Activated CD4-positive, alpha-beta T cell treated with anti-CD3 and anti-CD28 coated beads, Interleukin-2, Interleukin-6, amounts not matched to agents 100 ng/mL and 50 ng/mL, durations not matched to agents 16 hours and 8 hours (primary cell): ENCODE measurements at places on chromosomes 11 and 22.

- no peak for DNase-seq
These were observed 978 bp downstream of the C11orf87 start for GRCh38 chr11:109422870-109423465.

- DNase-seq, result peak; percentile 24
These were observed 397.0 kb downstream of the ETS1 start for GRCh38 chr11:128190312-128190711.

DNA sequence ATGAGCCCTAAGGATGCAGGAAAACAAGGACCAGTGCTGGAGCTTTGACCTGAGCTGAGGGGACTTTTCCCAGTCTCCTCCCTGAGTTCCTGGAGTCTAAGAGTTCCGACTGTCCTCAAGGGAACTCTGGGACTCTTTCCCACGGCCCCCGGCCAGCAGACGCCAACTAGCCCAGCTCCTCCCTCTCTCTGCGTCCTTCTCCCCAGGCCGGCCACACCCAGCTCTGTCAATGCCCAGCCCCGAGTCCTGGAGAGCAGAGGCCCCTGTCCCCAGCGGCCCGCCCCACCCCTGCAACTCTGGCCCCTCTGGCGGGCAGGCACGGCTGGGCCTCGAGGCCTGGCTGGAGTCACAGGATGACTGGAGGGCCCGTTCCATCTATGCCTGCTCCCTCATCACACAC lies 29.8 kb downstream of the NECTIN1 start:
- DNase-seq, result no peak

DNA sequence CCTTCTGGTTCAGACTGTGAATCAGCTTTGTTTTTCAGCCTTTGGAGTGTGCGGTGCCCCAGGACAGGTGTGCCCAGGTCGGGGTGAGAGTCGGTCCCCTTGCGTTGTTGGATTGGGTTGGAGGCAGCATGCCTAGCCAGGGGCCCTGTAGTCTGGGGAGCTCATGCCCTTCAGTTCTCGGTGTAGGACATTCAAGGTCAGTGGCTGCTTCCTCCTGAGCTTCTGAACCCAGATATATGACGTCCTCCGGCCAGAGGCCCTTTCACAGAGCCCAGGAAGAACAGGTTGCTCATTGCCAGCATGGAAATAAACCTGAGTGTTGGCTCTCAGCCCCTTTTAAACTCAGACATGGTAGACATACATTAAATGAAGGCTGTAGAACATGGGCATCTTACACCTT lies 2.7 kb downstream of the CSRP3 start:
- DNase-seq, result no peak

GRCh38 chr22:35322126-35322525 lies 22.4 kb downstream of the TOM1 start:
- DNase-seq, result no peak

- no peak for DNase-seq
These were observed 113.0 kb upstream of the NAV2 start for GRCh38 chr11:19599681-19600080.

- DNase-seq, result no peak
These were observed 10.8 kb downstream of the SLC35C1 start for GRCh38 chr11:45815747-45816146.

DNA sequence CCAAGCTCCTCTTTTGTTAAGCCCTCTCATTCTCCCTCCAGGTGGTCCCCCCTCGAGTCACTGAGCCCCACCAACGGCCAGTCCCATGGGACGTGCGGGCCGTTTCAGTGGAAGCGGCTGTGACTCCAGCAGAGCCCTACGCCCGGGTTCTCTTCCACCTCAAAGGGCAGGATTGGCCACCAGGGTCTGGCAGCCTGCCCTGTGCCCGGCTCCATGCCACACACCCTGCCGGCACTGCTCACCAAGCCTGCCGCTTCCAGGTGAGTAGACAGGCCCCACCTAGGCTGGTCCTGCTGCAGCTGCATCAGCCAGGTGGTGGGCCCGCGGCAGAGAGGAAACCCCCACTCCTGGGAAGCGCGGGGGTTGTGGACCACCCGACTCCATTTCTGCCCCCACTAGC lies 3.3 kb downstream of the TMEM132A start:
- no peak for DNase-seq

GRCh38 chr11:87529486-87529885 lies 491.8 kb downstream of the TMEM135 start:
- no peak for DNase-seq

DNA sequence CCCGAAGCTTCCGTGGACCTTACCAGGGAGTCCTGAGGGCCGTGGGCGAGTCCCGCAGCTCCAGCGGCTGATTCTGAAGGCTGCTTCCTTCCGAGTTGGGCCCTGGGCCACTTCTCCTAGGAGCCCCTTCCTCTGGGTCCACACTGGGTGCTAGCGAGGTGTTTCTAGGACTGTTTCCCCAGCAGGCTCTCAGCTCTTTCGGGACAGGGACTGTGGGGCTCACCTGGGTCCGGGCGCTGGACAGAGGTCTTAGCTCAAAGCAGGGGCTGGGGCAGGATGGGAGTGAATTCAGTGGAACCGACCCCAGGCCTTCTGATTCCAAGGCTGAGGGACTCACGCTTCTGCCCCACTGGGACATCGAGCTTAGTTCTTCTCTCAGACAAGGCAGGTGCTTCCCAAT lies 29.3 kb upstream of the CSNK1E start:
- DNase-seq, result no peak

DNA sequence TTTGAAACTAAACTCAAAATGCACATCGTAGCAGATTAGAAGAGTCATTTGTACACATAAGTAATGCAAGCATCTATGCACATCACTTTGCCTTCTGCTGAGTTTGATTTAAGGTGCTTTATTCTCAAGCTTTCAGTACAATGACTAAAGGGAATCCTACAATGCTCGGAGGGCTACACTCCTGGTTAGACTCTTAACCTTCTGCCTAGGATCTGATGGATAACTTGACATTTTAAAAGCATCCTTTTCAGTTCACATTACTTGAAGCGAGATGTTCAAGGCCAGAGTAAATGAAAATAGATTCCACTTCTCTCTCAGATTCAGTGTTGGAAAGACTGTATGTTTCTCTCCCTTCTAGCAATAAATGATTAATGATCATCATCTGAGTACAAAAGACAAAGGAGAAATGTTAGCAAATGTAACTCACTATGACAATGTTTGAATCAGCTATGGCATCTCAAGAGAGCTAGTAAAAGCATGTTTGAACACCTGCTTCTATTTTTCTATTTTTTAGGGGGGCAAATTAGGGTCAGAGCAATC lies 259.2 kb upstream of the ANO3 start:
- DNase-seq, result no peak

GRCh38 chr11:106288822-106289387 lies 211.4 kb downstream of the AASDHPPT start:
- DNase-seq, result no peak
